A172 (cell line): ENCODE measurements at places on chromosomes 4 and X. TPM values are rescaled to one million over a fixed set of nuclear protein-coding genes. Genes with fewer than 3 reads are reported as not detected.

DNA sequence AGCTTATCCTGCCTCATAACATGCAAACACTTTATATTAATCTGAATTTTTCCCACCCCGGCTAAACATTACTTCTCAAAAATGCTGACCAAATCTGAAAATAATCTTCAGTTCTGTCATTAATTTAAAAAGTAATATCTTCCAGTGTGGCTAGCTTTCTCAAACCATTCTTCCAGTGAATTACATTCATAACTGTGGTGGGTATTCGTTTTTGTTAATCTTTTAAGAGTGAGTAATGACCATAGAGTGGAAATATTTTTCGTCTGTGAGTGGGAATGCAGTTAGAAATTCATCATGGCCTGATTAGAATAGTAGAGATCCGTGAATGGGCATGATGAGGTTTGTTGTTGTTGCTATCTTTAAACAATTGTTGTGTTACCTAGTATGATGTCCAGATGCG is 138.6 kb upstream of the SFRP2 start:
- DNase-seq: no peak

DNA sequence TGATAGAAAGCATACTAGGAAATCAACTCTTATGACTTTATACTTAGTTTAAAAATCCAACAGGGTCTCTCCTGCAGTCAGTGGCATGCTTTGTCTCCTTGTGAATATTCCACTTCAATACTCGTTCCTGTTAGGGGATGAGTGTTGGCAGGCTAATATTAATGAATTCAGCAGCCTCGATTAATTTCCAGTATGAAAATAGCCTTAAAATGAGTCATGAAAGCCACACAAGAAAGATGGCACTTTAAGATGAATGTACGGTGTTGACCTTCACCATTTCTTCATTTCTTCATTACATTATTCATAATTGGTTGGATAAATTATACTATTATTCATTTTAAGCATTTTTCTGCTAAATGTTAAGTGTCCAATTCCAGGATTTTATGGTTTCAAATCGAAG is 29.2 kb downstream of the GABRB1 start:
- no peak for DNase-seq

GRCh38 chr4:46503739-46504138 is 113.8 kb upstream of the GABRA2 start:
- DNase-seq: no peak

DNA sequence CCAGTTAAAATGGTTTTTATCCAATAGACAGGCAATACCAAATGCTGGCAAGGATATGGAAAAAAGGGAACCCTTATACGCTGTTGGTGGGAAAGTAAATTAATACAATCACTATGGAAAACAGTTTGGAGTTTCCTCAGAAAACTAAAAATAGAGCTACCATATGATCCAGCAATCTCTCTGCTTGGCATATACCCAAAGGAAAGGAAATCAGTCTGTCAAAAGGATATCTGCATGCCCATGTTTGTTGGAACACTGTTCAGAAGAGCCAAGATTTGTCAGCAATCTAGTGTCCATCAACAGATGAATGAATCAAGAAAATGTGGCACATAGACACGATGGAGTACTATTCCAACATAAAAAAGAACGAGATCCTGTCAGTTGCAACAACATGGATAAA is 91.0 kb upstream of the SH3RF1 start:
- DNase-seq: no peak

GRCh38 chr4:555566-556275 is 20.4 kb downstream of the TMEM271 start:
- DNase-seq: no peak

The AKAP14 gene
- not detected in 2 replicates for total RNA-seq

The SPOCK3 gene
- 0.19 and 0.26 TPM in 2 replicates for total RNA-seq
